ENCODE measurements at places on chromosomes 12 and 14. TPM values are rescaled to one million over a fixed set of nuclear protein-coding genes. Genes with fewer than 3 reads are reported as not detected.

The OR6C2 gene
- total RNA-seq: not detected

The SELPLG gene
- 2.8 TPM for total RNA-seq

The NUBPL gene
- total RNA-seq: 17.8 TPM

The TUNAR gene
- 47.3 TPM for total RNA-seq

The PRH2 gene
- total RNA-seq: 0.92 TPM

Measured in diencephalon (tissue), 1 donor.